ENCODE measurements at places on chromosomes 7 and 10.
A peak's percentile ranks its signal among the peaks of the same experiment; 100 is the strongest.

DNA sequence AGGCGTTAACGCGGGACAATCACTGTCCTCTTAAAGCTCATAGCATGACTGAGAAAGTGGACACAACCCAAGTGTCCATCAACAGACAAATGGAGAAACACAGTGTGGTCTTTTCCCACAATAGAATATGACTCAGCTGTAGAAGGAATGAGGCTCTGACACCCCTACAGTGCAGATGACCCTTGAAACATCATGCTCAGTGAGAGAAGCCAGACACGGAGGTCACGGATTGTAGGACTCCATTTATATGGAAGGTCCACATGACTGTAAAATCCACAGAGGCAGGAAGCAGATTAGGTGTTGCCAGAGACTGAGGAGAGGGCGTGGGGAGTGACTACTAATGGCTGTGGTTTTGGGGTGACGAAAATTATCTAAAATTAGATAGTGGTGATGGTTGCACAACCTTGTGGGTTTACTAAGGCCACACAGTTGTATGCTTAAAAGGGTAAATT lies 6.1 kb upstream of the NCAPG2 start:
- no peak for DNase-seq

DNA sequence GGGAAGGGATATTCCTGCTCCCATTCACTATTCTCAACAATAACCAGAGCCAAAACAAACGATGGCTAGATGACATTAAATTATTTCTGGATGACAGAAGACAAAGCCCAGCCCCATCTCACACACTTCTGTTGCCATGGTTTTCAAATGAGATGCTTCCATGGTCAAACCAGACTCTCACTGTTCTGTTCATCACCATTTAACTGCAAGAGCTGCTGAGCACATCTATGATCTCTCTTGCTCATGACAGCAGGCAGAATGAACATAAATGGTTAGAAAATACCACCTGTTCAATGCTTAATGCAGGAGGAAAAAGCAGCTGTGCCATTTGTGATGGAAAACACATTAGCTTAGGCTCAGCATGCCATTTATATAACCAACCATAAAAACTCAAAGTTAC lies 758.6 kb upstream of the ZWINT start:
- no peak for DNase-seq

- peak; percentile 39 for DNase-seq
These were observed 32.0 kb downstream of the SND1 start for GRCh38 chr7:127683776-127684681.

DNA sequence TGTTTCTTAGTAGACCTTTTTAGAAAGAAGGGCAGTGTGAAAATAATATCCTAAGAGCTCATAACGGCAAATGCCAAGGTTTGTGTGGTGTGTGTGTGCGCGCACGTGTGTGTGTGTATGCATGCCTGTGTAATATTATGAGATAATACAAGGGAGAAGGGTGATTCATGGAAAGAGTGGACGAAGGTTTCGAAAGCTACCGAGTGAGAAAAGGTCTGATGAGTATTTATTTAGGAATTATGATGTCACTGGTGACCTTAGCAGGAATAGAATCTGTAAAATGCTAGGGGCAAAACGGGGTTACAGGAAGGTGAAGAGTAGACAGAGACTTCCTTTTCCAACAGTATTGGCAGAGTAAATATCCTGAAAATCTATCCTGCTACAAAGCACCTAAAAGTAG lies 107.3 kb downstream of the AHR start:
- peak; percentile 81 for DNase-seq

GRCh38 chr7:34451923-34452322 lies 206.1 kb upstream of the NPSR1 start:
- no peak for DNase-seq

- peak; percentile 20 for DNase-seq
These were observed 208.5 kb downstream of the PTEN start for GRCh38 chr10:88071879-88072278.

Measured in fibroblast of gingiva (primary cell).